ENCODE measurements at places on chromosomes 16 and 17.
A peak's percentile ranks its signal among the peaks of the same experiment; 100 is the strongest.

- no peak for DNase-seq
Observed at GRCh38 chr16:63613701-63614100, 1508.2 kb downstream of the CDH11 start.

DNA sequence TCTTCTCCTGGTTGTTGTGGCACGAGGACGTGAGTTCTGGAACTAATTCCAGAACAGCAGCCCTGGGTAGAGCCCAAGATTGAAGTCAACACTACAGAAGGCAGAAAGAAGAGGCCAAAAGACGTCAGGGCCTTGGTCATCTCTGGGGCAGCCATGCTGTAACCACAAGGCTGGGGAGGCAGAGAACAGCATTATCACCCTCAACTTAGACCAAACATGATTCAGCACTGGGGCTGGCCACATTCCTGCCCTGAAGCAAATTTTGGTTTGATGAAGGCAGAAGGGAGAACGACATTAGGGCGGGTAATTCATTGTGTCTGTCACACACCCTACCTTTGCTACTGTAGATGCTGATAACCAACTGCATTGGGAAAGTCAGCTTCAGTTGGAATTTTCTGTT, 9.7 kb upstream of the ALOX15B start:
- DNase-seq, result no peak

GRCh38 chr16:17775061-17775460, 304.3 kb upstream of the XYLT1 start:
- no peak for DNase-seq

- no peak for DNase-seq
Observed at GRCh38 chr16:68233835-68234187, 2.1 kb downstream of the ESRP2 start.

DNA sequence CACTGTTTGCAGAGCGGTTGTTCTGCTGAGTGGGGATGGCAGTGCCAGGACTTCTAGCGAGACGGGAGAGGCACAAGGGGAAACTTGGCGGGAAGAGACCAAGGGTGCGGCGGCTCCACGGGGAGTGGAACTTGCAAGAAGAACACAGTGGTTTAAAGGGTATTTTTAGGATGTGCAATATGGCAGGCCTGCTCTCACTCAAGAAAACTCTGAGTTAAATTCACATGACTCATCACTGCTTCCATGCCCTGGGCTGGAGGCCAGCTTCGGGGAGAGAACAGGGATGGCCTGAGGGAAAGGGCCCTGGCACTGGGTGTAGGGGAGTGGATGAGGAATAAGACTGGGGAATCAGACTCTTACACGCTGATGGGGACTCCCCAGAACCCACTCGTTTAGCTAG, 13.3 kb upstream of the CD300LD start:
- peak; percentile 51 for DNase-seq

DNA sequence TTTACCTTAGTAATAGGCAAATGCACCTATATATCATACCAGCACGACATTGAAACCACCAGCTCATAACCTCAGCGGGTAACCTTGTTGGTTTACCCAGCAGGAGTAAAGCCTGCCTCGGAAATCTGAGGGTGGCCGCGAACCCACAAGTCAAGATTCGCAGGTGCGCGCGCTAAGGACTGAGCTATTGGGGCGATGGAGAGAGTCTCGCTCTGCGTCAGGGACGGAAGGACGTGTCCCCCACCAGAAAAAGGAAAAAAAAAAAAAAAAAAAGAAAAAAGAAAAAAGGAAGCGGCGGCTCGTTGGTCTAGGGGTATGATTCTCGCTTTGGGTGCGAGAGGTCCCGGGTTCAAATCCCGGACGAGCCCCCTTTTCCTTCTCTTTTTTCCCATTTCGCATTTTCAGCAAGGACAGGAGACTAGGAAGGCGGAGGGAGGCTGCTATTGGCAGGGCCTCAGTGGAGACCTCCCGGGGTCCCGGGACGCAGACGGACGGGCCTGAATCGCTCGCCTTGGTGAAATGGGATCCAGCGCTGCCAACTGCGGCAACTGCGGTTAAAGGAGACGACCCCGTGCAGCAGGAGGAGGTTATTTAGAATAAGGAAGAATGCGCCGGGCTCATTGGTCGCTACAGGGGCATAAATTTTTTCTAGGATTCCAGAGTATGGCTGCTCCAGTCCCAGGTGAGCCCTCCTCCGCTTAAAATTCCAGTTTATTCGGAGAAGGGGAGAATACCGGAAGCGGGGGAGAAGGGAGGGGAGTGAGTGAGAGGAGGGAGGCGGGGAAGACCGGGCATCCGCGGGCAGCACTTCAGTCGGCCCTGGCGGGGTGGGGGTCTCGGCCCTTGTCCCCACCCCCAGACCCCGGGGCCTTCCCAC, at the start of gene OR1F1:
OR1F1 (plus strand) TSS at position 407 of the 877 bp plus-strand sequence.
- DNase-seq, result no peak

- DNase-seq, result peak; percentile 42
Observed at GRCh38 chr16:69199382-69199781, 12.4 kb downstream of the SNTB2 start.

DNA sequence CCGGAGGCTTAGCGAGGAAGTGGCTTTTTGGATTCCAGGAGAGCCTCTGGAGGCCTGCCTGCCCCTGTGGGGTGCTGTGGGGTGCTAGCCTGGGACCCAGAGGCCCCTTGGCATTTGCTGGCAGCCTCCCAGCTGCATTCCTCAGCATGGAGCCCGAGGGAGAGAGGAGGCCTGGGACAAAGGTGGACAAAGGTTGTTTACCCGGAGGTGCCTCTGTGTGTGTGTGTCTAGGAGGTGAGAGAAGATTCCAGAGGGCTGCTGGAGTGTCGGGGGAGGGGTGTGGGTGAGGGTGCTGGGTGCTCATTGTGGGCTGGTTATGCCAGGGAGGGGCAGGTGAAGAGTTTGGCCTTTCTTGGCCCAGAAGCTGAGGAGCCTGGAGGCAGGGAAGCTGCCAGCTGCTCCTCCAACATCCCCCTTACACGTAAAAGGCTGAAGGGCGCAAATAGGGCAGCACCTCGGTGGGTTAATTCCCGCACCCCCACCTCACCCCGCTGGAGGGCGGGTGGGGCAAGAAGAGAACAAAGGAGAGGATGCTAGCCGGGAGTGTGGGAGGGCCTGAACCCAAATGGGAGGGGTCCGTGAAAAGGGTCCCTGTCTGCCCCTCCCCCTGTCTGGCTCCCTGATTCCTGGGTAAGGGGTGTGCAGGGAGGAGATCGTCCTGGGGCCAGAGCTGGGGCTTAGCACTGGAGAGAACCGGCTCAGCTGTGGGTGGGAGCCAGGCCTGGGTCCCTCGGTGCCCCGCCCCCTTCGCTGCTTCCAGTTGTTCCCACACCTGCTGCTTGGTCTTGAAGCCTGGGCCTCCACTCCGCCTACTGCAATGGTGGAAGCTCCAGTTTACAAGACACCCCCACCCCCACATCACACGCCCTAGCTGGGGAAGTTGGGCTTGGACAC, 9.9 kb downstream of the HEXIM2 start:
- peak; percentile 53 for DNase-seq

DNA sequence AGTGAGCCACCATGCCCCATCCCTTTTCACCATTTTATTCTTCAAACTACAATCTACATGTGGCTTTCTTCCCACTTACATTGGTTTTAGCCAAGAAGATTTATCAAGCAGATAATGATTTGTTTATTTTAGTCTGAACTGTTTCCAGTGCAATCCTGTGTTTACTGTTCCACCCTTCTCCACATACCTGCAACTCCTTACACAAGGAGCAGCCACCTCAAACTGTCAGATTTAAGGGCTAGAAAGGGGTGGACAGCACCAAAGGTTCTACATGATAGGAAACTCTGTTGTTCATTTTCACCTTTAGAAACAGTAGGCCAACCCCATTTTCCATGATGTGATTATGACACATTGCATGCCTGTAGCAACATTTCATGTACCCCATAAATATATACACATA, 1.9 kb downstream of the RUNDC1 start:
- DNase-seq, result no peak

GRCh38 chr16:72841506-72841905, 206.4 kb downstream of the ZFHX3 start:
- DNase-seq, result no peak

DNA sequence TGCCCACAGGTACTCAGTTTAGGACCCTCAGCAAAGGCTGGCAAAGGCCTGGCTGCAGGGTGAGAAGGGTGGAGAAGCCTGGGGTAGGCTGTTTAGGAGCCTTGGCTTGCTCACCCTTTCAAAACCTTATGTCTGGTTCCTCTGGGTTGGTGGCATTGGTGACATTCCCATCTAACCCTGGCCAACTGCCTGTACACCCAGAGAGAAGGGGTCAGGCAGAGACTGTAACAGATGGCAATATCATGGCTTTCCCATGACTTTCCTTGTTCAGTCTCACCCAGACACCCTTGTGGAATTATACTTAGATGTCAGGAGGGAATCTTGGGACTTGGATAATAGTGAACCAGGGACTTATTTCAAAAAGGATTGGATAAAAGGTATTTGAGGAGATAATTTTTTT, 18.5 kb upstream of the LLGL1 start:
- DNase-seq, result no peak

- DNase-seq, result no peak
Observed at GRCh38 chr17:17380145-17380925, 77.2 kb downstream of the NT5M start.

- no peak for DNase-seq
Observed at GRCh38 chr16:64543441-64543840, 578.4 kb downstream of the CDH11 start.

- no peak for DNase-seq
Observed at GRCh38 chr17:63649813-63650212, 27.6 kb downstream of the MAP3K3 start.

- DNase-seq, result peak; percentile 34
Observed at GRCh38 chr17:193841-194806, 12.7 kb upstream of the DOC2B start.

DNA sequence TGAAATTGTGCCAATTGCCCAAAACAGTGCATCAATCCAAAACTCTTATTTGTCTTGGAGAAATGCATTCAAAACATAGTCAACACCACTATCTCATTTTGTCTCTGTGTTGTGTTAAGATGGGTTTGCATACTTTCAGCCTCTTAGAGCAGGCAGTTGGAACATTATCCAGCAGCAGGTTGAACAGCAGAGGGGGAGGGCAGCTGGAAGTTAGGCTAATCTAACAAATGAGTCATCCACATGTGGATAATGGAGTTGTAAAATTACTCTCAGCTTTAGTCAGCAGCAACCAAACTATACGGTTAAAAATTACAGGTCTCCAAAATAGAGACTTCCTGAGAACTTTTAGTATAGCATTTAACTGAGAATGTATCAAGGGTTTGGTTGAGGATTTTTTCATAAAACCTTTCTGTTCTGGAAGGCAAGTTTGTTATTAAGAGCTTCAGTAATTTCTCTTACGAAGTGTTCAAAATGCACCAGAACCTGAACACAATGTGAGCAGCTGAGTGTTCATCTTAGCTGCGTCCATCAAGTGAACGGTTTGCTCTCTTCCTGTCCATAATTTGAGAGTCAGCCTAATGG, 46.3 kb downstream of the PRKCA start:
- DNase-seq, result no peak

DNA sequence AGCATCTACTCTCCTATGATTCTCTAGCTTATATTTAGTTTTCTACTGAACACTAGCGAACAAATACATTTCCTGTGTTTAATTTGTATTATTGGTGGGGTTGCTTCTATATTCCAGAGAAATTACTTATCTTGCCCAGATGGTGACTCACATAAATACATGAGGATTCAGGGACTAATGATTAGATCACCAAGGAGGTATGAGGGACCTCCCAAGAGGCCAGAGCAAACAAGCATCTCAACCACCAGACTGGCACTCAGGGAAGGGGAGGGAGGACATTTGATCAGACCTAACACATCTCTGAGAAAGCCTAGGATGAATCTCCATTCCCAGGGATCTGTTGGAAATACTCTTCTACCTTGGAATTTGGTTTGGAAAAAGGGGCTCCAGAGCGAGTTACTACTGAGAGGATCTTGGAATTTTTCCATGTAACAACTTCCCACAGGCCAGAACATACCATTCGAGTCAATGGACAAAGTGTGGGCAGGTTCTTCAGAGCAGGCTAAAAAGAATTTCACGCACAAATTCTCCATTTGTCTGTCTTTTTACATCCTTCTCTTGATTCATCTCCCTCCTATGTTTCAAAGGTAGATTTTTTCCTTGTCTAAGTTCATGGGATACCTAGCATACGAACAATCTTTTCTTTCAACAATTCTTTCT, 262.6 kb upstream of the MYOCD start:
- no peak for DNase-seq

- no peak for DNase-seq
Observed at GRCh38 chr17:30599428-30600059, 122.3 kb downstream of the GOSR1 start.

- DNase-seq, result peak; percentile 80
Observed at GRCh38 chr17:21019976-21020586, 22.7 kb downstream of the USP22 start.

DNA sequence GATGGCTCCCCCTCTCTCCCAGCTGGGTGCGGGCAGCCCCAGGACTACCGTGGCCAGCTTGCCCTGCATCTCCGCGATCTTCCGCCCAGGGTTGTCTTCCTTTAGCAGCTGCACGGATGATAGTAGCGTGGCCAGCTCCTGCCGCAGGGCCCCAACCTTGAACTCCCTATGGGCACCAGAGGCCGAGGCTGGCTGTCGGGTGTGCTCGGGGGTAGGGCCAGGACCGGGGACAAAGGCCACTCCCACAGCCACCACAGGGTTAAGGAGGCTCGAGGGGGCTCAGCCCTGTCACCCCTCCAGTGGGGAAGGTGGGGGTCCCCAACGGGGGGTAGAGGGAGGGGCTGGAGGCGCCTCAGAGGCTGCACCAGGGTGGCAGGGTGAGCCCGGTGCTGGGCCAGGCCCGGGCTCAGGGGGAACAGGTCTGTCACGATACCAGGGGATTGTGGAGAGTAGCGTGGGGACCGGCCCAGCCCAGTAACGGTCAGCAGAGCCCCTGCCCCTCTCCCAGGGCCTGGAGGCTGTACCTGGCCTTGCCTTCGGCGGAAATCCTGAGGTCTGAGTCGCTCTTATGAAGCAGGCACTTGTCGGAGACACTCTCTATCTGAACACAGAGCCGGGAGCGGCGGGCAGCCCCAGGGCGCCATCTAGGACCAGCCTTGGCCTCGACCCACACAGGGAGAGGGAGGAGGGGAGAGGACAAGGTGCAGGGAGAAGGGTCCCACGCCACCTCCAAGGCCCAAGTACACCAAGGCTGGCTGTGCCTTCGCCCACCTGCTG, 5.2 kb downstream of the PERCC1 start:
- DNase-seq, result no peak

DNA sequence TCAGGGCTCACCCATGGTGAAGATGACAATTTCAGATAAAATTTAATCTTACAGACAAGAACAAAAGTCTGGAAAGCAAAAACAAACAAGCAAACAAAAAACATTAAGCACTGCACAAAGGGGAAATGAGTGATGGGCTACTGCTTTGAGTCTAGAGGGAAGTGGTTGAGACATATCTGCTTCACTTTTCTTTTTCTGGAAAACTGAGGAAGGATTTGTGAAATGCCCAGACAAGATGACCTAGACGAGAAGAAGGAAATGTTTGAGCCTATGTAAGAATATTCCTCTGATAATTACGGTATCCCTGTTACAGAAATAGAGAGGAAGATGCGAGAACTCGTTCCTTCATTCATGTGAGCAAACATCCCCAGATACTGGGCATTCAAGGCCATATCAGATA, 11.5 kb upstream of the HYDIN start:
- no peak for DNase-seq
